ENCODE measurements at places on chromosomes 7 and 10.

DNA sequence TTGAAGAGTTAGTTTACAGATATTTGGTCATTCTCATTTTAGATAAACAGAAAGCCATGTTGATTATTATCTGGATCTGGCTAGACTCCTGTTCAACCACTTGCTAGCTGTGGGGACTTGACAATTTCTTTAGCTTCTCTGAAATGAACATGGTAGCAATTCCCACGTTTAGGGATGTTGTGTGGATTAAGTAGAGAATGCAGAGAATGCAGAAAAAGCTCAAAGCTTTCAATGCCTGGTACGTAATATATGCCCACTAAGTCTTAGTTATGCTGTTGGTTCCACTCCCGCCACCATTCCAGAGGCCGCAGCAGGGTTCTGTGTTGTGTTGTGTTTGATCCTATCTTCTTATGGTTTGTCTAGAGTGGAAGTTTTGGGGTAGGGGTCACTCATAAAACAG is 39.2 kb upstream of the RPA3 start:
- DNase-seq, result no peak

GRCh38 chr7:33986451-33986850 is 81.1 kb downstream of the BMPER start:
- DNase-seq, result no peak

- DNase-seq, result no peak
Measured at GRCh38 chr10:59303018-59303417, 59.3 kb downstream of the FAM13C start.

GRCh38 chr10:45278860-45279498 is 36.4 kb downstream of the OR13A1 start:
- DNase-seq, result no peak

DNA sequence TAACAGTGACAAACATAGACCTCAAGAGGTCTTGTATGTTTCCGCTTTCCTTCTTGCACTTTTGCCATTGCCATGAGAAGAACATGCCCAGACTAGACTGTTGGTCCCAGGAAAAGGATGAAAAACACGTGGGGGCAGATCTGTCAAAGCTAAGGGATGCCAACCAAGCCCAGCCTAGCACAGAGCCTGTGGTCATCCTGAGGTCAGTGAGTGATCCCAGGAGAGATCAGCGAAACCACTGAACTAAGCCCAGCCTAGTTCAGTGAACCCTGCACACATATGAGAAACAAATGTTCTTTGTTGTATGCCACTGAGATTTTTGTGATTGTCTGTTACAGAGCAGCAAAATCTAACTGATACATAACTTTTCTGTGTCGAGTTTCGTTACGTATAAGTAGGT is 718.8 kb downstream of the MAGI2 start:
- DNase-seq, result no peak

DNA sequence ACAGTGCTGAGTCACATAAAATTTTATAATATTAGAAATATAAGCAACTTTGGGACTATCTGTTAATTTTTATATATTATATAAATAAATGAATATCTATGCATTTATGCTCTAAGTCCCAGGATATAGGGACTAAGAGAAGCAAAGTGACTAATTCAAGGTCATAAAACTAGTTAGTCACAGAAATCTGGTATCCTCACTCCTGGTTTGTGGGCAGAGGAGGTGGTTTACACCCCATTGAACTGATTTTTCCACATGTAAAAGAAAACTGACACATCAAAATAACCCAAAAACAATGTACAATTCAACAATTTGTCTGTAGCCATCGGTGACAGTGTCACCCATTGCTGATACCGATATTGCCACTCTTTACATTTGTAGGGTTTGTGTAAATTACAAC is 3.0 kb downstream of the PCLO start:
- DNase-seq, result no peak

- no peak for DNase-seq
Measured at GRCh38 chr7:36227223-36227622, 74.2 kb downstream of the EEPD1 start.

GRCh38 chr7:157462840-157463239 is 126.0 kb downstream of the DNAJB6 start:
- no peak for DNase-seq

- no peak for DNase-seq
Measured at GRCh38 chr7:140562926-140563481, 77.6 kb downstream of the DENND2A start.

DNA sequence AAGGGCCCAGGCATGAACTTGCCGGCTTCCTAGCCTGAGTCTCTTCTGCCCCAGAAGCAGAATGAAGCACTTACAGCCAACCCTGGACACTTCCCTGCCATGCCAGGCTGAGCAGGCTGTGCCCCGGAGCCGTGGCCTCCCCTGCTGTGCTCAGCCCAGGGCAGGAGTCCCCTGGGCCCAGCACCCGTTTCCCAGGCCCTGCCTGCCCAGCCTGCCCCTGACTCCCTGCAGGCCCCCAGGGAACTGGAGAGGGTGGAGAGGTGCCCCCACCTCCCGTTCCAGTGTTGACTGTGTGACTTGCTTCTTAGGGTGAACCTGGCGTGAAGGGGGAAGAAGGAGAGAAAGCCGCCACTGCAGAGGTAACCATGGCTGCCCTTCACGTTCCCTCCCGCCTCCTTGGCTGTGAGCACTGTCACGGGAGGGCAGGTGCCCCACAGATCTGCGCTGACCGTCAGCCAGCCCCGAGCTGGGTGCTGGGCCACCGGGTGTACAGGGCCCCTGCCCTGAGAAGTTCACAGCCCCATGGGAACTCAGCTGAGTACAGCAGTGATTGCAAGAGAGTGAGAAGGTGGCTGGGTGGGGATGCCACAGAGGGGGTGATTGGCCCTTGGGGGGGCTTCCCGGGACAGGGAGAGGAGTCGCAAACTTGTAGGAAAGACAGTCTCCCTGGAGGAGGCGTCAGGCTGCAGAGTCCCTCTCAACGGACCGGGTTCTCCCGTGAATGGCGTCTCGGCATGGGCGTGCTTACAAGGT is 75.9 kb downstream of the MYL10 start:
- DNase-seq, result no peak

DNA sequence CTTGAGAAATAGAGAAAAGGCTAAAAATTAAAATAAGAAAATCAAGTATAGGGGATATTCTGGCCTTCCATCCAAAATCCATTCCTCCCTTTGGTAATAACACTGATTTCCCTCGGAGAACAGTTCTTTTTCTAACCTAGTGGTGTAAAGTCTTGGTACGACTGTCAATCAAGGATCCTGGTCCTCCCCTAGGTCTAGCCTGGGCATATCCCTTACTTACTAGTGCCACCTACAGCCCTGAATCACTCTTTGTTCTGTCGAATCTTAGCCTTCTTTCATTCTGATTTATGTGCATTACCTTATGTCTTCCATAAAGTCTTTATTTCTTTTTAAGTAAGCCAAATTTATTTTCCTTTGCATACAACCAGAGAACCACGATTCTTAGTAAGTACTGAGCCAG is 298.7 kb upstream of the LRRTM3 start:
- no peak for DNase-seq

- DNase-seq, result no peak
Measured at GRCh38 chr10:72080042-72080975, 8.0 kb downstream of the SPOCK2 start.

- no peak for DNase-seq
Measured at GRCh38 chr7:22182149-22182548, 174.8 kb downstream of the RAPGEF5 start.
